NCI-H2029 (cell line): ENCODE measurements at places on chromosomes 16 and 17.
A peak's percentile ranks its signal among the peaks of the same experiment; 100 is the strongest.

DNA sequence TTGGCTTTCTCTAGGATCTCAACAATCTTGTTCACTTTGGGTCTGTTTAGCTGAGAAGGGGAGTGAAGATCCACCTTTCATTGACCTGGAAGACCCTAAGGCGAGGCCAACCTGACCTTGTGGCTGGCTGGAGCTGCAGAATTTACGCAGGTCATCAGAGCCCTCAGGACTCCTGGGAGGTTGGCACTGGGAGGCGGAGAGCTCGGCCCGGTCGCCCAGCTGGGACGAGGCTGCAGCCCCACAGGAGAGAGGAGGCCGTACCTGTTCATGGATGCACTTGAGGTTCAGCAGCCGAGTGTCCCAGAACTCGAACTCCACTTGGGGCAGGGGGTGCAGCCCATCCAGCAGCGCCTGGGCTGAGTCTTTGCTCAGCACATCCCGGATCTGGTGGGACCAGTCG lies 5.9 kb downstream of the DNAH17 start:
- DNase-seq: no peak

DNA sequence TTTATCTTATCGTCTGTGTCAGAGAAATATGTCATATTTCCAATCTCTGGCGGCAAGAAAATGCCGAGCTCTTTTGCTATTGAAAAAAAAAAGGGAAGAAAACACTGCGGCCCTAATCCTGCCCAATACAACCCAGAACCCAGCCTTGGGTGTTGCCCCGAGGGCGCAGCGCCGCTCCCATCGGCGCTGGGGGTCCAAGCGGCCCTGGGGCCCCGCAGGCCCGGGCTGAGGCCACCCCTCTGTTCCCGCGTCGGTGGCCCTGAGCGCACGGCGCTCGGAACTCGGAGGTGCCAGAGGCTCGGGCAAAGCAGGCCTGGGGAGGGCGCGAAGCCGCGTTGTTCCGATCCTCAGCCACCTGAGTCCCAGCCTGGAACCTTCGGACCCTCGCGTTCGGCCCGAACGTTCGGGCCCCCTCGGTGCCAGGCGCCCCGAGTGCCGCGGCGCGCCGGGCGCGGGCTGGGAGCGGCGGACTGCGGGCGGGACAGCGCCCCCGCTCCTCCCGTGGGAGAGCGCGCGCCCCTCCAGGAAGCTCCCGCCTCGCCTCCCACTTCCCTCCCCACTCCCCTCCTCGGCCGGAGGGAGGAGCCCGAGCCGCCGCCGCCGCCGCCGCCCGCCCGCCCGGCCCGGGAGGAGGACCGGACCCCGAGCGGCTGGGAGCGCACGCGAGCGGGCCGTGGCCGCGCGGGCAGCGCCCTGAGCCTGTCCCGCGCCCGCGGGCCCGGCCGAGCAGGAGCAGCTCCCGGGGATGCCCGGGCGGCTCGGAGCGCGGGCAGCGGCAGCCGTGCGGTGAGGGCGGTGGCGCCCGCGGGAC lies at the start of gene CPNE2:
Gene CPNE2 (plus strand): TSS at position 609 of the 811 bp plus-strand sequence. CDS start 18,160 bp downstream, outside the sequence.
- no peak for DNase-seq

- peak; percentile 84 for DNase-seq
Measured at GRCh38 chr17:73196500-73196899, 3.6 kb downstream of the COG1 start.

DNA sequence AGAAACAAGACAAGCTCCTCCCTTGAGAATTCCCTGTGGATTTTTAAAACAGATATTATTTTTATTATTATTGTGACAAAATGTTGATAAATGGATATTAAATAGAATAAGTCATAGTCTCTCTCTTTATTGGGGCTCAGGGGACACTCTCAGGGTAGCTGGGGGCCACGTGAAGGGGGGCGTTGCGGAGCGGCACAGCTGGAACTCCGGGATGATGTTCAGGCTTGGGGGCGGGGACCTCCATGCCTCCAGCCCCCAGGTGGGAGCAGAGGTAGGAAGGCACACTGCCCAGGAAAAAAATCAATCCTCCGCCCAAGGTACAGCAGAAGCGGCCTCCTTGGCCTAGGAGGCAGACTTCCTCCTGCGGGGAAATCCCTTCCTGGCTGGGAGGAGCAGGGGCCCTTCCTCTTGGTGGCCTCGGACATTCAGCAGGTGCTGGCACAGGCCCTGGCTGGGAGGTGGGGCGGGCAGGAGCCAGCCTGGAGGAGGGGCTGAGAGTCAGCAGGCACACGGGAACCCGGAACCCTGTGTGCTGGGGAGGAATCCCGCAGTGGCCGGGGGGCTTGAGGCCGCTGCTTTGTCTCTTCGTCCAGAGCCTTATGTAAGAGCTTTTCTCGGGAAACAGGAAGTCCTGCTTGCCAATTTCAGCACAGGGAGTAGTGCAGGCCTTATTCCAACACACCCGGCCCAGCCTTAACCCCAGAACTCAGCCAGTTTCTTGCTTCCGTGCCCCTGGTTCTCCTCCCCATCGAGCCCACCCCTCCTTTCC lies 591 bp upstream of the TNFSF13 start:
- peak; percentile 64 for DNase-seq

- no peak for DNase-seq
Measured at GRCh38 chr16:68372806-68373205, 62.0 kb downstream of the PRMT7 start.

DNA sequence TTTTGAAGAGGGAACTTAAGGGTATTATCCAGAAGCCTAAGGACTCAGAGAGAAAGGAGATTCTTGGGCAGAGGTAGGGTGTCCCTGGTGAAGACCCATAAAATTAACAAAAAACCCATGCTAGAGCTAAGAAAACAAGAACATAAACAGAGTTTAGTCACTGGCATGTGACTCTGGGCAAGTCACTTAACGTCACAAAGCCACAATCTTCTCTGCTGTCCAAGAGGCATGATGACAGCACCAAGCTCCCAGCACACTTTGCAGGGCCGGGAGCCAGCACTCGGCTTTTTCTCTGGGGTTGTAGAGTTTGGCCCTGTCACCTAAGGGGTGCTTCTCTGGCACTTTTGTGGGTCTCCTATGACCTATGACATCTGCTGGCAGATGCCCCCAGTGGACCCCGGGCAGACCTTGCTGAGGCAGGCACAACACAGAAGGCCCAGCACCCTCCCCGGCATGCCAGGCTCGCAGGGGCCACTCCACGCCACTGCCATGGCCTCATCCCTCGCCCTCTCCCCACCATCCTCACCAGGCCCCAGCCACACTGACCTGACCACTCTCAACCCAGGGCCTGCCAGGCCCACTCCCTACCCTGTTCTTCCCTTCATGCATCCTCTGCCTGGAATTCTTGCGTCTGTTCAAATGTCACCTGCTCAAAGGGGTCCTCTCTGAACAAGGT lies 69.8 kb downstream of the DYNLRB2 start:
- no peak for DNase-seq

DNA sequence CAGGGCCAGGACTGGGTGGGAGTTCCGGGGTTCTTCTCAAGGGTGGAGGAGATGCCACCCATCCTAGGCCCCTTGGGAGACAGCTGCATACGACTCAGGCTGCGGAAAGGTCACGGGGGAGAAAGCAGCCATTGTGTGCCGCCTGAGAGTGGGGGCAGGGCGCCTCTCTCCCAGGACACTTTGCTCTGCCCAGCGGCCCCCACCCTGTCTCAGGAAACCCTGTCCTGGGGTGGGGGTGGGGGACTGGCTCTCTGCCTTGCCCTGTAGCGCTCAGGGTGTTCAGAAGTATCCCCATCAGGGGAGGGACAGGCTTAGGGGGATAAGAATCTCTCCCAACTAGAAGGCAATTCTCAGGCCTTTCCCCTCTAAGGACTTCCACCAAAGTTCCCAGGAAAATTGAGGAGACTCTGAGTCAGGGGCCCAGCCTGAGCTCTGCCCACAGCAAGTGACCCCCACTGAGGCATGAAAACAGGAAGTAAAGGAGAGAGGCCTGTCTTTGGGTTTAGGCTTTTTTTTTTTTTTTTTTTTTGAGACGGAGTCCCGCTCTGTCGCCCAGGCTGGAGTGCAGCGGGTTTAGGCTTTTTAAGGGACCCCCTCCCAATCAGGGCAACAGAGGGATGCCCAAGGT lies 4.9 kb downstream of the GIT1 start:
- no peak for DNase-seq

GRCh38 chr17:40290629-40291280 lies 3.1 kb downstream of the CDC6 start:
- DNase-seq: peak; percentile 63

- DNase-seq: no peak
Measured at GRCh38 chr17:11488407-11488806, 109.9 kb upstream of the DNAH9 start.

DNA sequence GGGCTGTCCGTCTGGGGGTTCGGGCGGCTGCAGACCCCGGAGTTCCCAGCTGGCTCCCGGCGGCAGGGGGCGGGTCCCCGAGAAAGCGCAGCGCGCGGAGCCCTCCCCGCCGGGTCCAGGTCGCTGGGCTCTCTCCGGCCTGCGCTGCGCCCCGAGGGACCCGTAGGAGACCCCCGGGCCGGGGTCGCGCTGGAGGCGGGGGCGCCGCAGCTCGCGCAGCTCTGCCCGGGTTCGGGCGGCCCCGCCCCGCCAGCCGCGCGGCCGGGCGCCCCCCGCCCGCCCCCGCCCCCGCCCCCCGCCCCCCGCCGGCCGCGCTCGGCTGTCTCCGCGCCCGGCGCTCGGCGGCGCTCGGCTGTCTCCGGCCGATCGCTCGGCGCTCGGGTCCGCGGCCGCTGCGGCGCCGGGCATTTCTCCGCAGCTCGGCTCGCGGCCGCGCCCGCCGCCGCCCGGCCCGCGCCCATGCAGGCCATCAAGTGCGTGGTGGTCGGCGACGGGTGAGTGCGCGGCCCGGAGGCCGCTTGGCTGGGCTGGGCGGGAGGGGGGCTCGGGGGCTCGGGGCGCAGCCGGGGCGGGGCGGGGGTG lies at the start of gene RAC3:
Gene RAC3 (plus strand): TSS at position 376 of the 582 bp plus-strand sequence. CDS start 84 bp downstream, at position 460.
- no peak for DNase-seq

DNA sequence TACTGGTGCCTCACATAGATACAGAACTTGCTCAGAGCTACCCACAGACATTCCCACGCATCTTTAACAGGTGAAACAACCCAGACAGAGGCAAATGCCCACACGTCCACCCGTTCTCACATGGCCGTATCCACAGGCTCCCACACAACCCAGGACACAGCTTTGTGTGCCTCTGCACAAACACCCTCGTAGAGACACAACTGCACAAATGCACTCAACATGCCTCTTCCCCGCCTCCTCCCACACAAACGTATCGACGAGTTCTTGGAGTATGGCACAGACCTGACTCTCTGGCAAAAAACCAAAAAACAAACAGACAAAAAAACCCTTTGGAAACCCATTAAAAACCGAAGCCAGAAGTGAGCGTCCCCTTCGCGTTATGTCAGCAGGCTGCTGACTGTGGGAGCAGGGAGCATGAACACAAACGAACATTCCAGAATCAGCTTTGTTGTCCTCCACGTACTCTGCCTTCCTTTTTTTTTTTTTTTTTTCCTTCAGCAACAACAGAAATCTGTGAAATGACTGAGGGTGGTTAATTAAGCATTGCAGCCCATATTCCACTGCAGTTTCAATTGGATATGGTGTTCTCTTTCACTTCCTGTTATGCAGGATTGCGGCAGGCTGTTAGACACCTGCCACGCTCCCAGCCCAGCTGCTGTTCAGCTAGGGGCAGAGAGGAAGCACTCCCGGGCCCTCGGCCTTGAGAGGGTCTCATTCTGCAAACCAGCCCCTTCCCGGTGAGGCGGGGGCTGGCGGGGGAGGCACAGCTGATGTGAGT lies 313.7 kb downstream of the MAF start:
- DNase-seq: peak; percentile 89

GRCh38 chr16:9844361-9844760 lies 337.9 kb downstream of the GRIN2A start:
- no peak for DNase-seq

DNA sequence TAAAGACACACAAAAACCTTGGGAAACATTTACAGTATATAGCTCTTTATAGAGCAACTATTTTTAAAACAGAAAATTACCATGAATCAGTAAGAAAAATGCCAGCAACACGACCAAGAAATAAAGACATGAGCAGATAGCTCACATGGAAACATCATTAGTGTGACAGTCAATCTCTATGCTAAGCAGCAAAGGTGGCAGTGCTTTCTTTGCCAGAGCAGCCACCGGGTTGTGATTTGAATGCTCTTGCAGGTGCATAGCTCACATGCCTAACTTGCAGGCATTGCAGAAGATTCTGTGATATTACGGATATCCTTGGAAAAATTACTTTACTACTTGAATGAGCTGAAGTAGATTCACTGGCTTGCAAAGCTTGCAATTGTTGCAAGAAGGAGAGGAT lies 652.9 kb upstream of the C16orf82 start:
- no peak for DNase-seq
